ENCODE measurements at places on chromosomes 16 and 17. TPM values are rescaled to one million over a fixed set of nuclear protein-coding genes. Genes with fewer than 3 reads are reported as not detected.

RNF40 gene
- polyA plus RNA-seq = 111 TPM

GRCh38 chr17:77109764-77110359, 30.9 kb upstream of the SEC14L1 start:
- no peak for DNase-seq

DNA sequence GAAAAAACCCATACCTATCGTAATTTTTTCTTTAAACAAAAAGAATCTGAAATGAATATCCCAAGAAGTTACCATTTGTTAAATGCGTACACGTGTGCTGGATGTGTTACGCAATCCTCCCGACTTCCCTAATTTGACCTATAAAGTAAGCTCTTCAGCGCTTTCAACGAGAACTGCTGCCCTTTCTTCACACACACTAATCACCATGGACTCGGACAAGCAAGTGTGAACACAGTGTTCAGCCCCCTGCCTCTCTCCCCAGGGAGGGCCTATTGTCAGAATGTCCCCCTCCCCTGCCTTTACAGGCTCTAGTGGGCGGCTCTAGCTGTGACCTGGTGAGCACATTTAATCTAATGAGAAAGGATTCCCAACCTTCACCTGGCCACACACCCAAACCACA, 216.1 kb downstream of the CEP112 start:
- DNase-seq = no peak

DNA sequence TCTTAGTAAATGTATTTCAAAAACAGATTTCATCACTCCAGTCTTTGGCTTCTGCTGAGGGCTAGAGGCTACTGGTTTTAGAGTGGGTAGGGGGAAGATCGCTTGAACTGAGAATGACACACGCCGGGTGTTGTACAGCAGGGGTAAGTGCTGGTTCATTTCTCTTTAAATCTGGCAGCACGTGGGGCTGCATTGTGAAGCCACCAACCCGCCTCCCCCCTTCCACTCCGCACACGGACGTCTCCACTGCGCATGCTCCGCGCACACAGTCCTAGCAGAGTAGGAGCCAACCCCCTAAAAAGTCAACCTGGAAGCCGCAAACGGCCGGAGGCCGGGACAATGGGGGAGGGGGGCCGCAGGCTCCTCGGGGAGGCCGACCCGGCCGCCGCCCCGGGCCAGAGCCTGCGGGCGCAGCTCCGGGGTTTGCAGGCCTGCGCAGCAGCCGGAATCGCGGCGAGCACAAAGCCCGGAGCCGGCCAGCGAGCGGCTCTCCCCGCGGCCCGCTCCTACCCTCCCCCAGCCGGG, 1.3 kb downstream of the UBE2G1 start:
- peak; percentile 83 for DNase-seq

CDK3 gene
- polyA plus RNA-seq = 9.7 TPM

GRCh38 chr16:11672206-11673090, 4.2 kb downstream of the SNN start:
- DNase-seq = no peak

- DNase-seq = no peak
These were observed 21.3 kb upstream of the NAGS start for GRCh38 chr17:43983196-43983514.

CES5A gene
- polyA plus RNA-seq = 0.13 TPM

- no peak for DNase-seq
These were observed 3.6 kb upstream of the FBXO47 start for GRCh38 chr17:38970804-38971203.

PRSS36 gene
- polyA plus RNA-seq = 1.2 TPM

DNA sequence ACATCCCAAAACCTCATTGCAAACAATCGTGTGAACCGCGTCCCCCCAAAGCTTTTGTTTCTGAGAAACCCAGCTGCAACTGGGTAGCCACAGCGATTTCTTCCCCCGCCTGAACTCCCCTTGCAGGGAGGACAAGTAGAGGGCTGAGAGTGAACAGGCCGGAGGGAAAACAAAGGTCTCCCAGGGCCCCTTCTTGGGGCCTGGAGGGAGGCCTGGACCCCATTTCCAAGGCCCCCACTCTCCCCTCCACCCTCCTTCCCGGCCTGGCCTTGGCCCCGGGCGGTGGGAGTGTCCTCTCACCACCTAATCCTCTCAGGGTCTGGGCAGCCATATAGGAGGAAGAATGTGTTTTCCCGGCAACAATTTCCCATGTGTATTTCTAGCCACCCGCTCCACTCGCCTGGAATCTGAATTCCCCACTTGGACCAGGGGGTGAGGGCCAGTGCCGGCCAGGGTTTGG, 2.6 kb downstream of the GLIS2 start:
- DNase-seq = no peak

DNA sequence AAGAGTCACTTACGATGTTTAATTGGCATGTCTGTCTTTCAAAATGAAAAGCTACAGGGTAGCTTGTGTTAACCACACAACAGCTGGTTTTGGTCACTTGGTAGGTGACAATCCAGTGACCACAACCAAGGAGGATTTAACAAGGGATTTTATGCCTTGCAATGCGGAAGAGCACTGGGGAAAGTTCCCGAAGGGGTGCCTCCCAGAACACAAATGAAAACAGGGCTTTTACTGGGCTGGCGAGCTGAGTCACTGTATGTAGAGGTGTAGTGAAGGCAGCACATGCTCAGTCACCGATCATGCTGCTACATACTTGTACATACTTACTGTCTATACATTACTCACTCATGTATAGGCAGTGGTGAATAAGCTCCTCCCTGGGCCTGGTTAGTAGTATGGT, 483.5 kb downstream of the CDH13 start:
- DNase-seq = no peak

DNA sequence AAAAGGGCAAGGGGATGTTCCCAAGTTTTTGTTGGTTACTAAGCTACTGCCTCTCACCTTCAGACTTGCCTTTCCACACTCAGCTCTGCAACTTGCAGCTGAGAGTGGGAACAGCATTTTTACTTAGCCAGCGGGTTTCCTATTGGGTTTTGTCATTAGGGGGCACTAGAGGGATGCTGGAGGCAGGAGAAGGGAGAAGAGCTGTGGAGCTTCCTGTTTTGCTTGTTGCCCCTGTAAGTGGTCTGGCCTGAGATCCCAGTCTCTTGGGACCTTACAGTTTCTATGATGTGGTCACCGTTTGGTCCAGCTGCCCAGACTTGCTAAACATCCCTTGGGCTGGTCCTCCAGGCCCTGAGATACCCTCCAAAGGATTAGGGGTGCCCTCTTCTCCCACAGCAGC, 209.6 kb upstream of the NLRP1 start:
- no peak for DNase-seq

GRCh38 chr17:3834811-3835210, 11.2 kb downstream of the NCBP3 start:
- no peak for DNase-seq

PMM2 gene
- polyA plus RNA-seq = 22.3 TPM

- DNase-seq = no peak
These were observed 19.0 kb upstream of the JPT2 start for GRCh38 chr16:1659031-1659430.

GRCh38 chr16:86800894-86801293, 222.5 kb downstream of the FOXL1 start:
- DNase-seq = no peak

GRCh38 chr17:80419255-80419654, 4.3 kb downstream of the ENDOV start:
- no peak for DNase-seq

DNA sequence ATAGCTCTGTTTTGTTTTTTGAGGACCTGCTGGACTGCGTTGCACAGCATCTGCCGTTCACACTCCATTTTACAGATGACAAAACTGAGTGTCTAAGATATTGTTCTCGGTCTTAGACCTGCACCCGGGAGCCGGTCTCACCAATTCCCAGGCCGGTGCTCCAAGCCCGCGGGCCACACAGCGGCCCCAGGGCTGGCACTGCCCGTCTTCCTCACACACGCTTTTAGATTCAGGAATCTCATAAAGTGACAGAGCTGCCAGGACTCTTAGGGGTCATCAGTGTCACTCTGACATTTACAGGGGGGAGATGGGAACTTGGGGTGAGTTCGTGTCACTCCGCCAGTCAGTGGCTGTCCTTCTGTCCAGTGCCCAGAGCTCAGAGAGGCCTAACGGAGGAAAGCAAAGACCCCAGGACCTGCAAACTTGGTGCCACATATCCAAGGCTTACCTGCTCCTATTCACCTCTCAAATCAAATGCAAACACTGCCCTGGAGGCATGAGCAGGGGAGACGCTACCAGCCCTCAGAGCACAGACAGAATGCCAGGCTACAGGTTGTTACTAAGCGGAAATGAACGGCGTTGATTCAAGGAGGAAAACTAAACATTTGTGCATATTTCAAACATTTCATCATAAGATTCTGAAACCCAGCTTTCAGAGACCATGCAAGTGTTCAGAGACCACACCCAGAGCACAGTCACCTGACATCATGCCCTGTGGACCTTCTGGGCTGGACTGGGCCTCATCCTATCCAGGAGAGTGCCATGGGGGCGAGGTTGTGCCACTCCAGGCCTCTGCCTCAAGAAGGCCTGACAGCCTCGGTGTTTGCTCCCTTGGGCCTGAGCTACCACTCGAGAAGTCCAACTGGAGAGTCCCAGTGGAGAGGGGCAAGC, 29.5 kb downstream of the TNFRSF13B start:
- no peak for DNase-seq

DNA sequence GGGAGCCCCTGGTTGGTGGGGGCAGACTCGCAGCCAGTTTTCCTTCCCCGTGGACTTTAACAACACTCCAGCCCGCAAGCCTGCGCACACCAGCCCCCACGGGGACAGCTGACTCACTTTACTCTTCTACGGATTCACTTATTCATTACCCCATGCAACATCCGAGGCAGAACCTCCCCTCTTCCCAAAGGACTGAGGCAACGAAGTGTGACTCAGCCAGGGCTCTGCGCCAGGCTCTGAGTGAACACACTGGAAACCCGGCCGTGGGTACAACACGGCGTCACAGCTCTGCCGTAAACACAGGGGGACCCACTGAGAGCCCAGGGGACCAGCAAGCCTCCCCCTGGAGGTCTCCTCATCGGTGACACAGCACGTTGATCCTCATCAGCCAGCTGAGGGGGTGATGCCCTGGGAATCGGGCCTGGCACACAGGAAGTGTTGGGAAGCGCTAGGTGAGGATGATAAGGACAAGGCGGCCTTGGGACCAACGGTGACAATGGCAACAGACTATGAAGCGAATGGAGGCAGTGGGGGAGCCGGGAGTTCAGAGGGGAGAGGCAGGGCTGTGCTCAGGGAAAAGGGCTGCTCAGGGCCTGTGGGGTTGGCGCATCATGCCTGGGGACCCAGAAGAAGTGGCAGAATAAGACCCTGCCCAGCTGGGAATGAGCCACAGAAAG, 14.6 kb downstream of the COTL1 start:
- DNase-seq = no peak

MRPL38 gene
- 77.1 TPM for polyA plus RNA-seq

CA10 gene
- 23.4 TPM for polyA plus RNA-seq

DNA sequence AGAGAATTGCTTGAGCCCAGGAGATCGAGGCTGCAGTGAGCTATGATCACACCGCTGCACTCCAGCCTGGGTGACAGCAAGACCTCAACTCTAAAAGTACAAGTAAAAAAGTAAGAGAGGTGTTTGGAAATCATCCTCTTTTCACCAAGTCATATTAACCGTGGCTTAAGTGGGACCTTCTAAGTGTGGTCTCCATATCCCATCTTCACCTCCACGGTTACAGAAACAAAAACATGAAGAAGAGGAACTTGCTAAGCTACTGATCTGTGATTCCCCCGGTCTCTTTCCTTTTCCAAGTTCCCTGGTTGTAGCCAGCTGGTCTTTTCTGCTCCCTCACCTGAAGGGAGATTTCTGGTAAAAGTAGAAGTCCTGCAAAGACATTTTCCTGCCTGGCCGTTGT, 389.4 kb downstream of the CPPED1 start:
- DNase-seq = no peak

DNA sequence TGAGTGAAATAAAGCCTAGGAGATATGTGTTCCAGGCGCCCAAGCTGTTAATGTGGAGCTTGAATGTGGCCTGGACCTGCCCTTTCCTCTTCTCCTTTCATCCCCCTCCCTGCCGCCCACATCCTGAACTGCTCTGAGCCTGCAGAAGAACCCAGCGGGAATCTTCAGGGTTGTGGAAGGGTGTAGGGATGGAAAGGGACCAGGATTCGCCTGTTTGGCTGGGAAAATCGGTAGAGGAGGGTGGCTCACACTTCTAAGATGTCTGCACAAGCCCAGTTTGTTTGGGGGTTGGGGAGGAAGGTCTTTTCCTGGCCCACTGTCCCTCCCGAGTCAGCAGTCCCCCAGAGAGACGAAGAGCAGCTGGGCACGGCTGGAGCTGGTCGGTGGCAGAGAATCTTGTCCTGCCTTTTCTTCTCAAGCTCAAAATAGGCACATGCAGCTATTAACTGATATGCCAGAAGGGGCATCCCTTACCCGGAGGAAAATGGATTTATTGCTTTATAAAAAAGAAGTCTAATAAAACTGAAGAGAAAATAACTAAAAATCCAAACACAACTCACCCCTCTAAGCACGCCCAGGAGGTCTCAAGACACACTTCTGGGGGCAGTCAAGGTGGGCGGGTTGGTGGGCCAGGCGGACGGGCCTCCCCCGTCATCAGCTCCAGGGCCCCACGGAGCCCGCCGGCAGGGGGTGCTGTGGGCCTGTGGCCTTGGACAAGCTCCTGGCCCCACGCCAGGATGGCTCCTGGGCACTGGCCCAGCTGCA, 11.5 kb upstream of the PITPNA start:
- DNase-seq = no peak

- DNase-seq = no peak
These were observed 3.5 kb upstream of the AGRP start for GRCh38 chr16:67486805-67487204.

GRCh38 chr16:48632137-48632774, 22.3 kb upstream of the N4BP1 start:
- DNase-seq = no peak

DNA sequence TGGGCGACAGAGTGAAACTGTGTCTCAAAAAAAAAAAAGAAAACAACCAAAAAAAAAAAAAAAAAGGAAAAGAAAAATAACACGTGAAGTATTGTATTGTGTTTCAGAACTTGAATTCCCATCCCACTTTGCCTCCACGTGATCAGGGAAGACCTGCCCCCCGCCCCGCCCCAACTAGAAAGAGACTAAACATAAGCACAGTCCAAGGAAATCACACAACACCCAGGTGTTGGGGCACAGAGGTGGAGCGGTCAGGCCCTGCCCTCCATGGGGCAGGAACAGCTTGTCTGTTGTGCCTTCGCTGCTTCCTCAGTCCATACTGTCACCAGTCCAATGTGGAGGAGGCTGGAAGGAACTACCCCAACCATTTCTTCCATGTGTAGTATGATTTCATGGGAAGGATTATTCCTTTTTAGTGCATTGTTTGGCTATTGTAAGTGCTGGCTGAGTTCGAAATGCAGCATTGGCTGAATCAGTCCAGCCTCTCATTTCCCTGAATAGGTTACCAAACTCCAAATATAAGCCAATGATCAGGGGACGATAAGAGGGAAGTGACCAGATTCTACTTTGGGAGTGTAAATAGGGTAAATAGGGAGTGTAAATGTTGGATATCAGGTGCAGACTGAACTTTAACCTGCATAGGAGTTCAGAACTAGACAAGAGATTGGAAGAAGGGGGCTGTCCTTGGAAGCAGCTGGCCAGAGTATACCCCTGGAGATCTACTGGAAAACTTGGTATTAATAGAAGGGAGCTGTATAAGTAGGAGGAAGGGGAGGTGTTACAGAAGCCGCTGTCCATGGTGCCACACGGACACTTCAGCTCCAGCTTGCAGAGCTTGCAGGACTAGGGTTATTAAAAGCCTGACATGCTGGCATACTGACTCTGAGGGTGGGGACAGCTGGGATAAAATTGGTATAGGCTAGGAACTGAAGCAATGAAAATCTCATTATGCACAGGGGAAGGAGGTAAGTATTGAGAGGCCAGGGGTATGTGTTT, 50.7 kb downstream of the TANGO6 start:
- DNase-seq = peak; percentile 59

HSF4 gene
- polyA plus RNA-seq = 1.1 TPM
